Smooth muscle cell of the brain vasculature (primary cell): ENCODE measurements at places on chromosomes 5 and 9.

- no peak for DNase-seq
Measured at GRCh38 chr5:119386596-119387344, 31.0 kb downstream of the TNFAIP8 start.

DNA sequence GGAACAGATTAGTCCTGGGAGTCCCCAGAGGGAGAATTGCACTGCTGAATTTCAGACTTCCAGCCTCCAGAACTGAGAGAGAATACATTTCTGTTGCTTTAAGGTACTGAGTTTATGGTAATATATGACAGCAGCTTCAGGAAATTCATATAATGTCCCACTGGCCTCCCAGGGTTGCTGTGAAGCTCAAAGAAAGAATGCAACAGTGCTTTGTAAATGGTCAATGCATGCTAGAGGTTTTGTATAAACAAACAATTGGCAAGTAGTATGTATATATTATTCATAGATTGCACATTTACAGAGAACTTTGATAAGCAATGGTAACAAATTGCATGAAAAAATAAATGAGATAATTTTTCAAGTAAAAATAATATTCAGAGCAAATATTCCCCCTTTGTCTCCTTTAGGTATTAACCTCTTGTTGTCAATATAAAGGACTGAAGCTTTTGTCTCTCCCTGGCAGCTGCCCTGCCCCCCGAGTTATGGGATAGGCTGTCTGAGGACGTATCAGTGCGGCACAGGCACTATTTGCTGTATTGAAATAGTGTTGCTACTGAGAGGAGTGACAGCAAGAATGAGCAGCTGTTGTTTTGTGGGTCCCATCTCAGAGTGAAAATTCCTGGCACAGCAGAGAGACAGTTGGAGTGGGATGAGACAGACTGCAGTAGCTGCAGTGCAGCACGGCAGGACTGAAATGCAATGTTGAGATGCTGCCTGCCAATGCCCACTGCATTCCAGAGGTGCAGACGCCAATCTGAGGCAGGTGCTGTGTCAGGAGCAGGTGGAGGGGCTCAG, 194.2 kb upstream of the GLRA1 start:
- no peak for DNase-seq

DNA sequence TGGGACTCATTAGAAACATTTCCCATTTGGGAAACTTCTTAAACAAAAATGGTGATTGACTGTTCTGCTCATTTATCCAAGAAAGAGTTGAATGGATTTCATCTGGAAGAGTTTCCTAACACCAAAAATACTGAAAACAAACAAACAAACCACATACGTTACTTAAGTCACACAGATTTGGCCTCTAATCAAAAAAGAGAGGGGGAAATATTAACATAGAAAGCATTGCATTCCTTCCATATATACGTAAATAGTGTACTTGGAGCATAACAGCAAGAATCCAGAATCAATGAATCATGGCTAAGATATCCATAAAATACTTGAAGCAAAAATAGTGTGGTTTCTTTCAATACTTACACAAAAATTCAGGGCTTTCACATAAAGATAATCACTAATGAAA, 189.8 kb upstream of the MAP3K1 start:
- peak; percentile 43 for DNase-seq

DNA sequence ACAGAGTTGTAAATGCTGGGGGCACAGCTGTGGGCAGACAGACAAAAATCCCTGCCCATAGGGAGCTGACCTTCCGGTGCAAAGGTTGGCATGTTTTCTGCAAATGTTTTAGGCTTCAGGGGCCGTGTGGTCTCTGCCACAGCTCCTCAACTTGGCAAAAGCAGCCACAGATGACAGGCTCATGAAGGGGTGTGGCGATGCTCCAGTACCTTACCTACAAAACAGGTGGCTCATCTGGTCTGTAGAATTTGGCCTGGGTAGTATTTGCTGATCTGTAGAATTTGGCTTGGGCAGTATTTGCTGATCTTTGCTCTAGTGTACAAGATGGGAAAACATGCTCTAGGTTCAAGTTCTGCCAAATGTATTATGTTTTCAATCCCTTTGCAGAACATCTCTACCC, 283.9 kb downstream of the GADD45G start:
- no peak for DNase-seq

GRCh38 chr9:95511952-95512708, 4.6 kb downstream of the PTCH1 start:
- no peak for DNase-seq

- no peak for DNase-seq
Measured at GRCh38 chr9:1759009-1759408, 256.1 kb upstream of the SMARCA2 start.

DNA sequence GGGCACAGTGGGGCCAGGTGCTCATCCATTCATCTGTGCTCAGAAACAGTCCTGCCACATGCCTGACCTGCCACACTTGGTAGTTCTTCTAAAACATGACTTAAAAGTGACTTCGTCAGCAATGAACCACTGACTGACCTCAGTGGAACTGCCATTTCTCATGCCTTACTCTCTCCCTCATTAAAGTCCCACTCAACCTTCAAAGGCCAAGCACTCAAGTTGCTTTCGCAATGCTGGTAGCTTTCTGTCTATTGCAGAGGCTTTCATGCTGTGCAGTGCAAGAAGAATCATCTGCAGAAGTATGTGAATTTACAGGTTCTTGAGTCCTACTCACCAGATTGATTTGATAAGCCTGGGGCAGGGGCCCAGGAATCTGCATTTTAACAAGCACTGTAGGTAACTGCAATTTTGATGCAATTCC, 23.9 kb downstream of the B4GALT1 start:
- DNase-seq = no peak

DNA sequence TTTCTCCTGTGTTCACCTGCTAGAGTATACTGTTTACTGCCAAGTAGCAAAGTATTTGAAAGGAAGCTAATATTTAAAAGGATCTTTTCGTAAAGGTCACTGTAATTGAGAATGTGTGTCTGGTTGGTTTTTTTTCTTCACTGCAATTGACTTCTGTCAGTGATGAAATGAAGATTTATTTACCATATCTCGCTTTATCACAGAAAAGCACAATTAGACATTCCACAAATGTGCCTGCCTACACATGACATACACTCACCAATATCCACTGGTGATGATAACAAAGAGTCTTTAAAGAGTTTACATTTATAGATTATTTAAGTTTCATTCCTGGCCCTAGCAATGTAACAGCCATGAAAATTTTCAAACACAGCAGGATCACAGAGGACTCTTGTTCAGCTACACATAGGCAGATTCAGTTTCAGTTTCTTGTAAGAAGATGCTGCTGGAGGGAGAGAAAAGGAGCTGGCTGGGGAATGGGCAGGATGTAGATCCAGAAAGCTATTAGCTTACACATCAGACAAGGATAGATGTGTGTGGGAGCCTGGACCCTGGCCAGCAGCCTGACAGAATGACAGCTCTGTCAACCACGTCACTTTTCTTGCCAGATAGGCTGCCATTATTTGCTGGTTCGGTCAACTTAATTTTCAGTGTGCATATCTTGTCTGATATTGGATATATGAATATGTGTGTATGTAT, 104.0 kb downstream of the GDNF start:
- no peak for DNase-seq

- DNase-seq = no peak
Measured at GRCh38 chr5:8493176-8493575, 624.2 kb downstream of the MTRR start.

- no peak for DNase-seq
Measured at GRCh38 chr5:161507591-161507990, 38.9 kb downstream of the GABRB2 start.

DNA sequence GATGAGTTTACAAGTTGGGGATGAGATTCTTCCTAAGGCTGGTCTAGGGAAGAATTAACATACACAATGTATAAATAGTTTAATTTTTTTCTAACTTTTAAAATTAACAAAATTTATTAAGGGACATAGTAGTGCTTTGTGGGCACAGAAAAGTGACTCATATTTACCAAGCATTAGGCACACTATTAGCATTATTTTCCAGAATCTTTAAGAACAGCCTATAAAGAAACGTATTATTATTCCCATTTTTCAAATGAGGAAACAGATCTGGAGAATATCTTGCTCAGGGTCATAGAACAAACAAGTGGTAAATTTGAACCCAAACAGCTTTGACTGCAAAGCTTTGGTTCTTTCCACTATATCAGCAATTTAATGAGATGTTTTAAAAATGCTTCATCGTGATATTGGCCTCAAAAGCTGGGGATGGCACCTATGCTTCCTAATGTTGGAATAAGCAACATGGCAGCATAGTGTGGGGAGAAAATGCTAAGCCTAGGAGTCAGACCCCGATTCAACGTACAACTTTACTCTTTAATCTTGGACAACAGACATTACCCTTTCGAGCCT, 55.9 kb downstream of the ABCA1 start:
- DNase-seq = no peak

DNA sequence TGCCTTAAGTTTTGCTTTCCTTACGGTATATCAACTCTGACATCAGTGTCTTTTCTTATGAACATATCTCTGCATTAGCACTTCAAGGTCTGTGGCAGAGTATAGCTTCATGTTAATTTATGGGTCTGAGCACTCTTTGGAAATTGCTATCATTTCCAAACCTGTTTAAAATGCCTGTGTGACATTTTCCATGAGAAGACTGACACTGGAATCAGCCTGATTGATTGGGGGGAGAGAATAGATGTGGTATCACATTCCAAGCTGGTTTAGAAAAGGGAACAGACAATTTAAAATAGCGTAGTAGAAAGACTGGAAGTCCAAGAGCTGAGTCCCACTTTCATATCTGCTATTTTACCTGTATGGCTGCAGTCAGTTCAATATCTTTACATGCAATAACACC, 272.1 kb upstream of the CDH10 start:
- DNase-seq = no peak

- no peak for DNase-seq
Measured at GRCh38 chr9:127117801-127118200, 4.6 kb downstream of the ANGPTL2 start.

DNA sequence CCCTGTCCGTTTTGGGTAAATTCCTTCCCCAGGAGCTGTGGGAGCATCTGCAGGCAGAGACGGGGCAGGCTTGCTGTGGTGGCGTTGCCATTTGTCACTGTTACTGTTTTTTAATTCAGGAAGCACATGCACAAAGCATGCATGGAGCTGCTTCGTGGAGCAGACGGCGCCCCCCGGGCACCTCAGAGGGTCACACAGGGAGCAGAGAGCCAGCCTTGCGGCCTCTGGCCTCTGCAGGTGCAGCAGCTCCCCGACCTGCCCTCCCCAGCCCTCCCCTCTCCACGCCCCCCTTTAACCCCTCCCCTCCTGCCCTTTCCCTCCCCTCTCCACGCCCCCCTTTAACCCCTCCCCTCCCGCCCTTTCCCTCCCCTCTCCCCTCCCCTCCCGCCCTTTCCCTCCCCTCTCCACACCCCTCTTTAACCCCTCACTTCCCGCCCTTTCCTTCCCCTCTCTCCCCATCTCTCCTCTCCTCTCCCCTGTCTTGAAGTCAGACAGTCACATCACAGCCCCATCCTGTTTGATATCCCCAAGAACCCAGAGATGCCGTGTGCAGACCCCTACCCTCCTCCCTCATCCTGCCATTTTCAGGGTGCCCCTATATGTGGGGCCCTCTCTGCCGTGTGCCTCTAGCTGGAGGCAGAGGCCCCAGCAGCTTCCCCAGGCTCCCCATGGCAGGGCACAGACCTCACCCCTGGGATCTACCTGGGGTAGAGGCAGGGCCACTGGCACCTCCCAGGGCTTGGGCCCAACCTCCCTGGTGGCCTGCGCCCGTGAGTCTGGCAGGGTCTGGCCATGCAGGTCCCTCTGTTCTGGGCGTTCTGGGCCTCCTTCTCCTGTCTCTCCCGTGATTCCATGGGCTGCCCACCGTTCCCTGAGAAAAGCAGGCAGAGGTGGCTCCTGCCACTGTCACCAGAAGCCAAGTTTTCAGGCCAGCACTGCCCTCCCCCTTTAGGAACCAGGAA, 29.6 kb upstream of the UBAC1 start:
- DNase-seq = no peak

DNA sequence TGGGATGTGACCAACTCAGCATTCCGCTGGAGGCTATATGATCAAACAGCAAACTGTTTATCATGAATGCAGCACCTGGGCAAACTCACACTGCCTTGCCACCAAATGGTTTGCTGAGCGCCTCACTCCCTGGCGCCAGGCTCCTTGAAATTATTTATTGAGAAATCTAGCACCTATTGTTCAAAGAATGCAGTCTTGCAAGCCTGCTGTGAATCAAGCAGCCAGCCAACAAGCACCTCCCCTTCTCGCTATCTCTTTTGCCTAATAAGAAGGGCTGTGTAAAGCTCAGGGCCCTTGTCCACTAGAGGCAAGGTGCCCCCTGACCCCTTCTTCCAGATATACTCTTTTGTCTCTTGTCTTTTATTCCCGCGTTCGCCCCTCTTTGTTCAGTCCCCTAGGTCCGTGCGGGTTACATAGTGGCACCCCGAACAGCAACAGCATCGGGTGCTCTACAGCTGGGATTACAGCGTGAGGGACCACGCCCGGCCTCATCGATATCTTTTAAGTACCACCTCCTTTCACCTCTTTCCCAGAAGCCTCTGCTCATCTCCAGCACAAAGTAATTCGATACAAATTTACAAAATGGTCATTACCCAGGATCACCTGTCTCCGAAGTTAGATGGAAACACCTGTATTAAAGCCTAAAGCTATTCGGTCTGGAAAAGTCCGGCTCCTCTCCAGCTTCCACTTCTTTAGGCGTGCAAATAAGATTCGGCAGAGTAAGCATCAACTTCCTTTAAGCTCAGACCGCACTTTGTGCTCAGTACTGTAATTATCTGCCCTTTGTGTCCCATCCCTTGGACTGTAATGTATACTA, 896 bp downstream of the RIGI start:
- no peak for DNase-seq

GRCh38 chr9:109449036-109449798, 48.9 kb downstream of the PTPN3 start:
- DNase-seq = no peak
